GOT3 (cell line): ENCODE measurements at places on chromosomes 1 and 21.

- DNase-seq = no peak
Observed at GRCh38 chr1:207284209-207284897, 37.1 kb upstream of the CD55 start.

- no peak for DNase-seq
Observed at GRCh38 chr1:63408331-63408730, 40.9 kb downstream of the ALG6 start.

- DNase-seq = no peak
Observed at GRCh38 chr21:39384674-39385298, 35.9 kb upstream of the HMGN1 start.

DNA sequence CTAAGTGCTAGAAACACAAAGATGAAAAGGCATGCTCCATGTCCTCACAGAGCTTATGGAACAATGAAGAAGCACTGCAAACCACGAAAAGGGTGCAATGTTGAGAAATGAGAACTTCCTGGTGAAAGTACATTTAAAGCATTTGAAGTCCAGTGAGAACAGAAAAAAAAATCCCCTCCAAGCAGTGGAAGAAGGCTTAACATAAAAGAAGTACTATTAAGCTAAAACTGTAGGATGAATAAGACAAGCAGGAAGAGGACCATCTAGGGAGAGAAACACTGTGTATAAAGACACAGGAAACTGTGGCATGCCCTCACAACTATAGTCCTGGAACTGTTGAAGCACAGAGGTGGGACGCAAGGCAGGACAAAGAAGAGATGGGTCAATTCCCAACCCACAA is 10.0 kb downstream of the TP53BP2 start:
- no peak for DNase-seq

DNA sequence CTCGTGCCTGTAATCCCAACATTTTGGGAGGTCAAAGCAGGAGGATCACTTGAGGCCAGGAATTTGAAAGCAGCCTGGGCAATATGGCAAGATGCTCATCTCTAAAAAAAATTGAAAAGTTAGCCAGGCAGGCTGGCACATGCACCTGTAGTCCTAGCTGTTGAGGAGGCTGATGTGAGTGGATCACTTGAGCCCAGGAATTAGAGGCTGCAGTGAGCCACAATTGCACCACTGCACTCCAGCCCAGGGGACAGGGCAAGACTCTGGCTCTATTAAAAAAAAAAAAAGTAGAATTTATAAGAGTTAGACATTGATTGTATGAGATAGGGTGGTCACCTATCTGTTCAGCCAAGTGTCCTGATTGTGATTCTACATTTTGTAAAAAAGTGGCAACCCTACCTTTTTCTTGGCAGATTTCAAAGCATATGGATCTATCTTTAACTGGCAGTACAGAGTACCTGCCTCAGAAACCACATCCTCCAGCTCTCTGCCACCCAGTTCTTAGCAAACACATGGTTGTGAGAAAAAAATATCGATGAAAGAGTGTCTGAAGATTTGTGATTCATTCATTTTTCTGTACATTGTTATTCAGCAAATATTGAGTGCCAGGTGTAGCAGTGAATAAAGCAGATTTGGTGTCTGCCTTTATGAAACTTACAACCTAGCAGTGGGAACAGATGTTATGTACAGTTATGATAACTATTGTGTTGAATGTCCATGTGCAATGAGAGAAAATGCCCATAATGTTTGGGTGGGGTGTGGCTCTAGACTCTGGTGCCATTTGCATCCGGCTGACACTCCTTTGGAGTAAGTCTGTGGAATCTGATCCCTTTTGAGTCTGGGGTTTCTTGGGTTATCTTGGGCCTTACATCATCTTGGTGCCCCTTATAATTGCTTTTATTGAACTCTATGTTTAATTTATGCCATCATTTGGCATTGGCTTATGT is 82.5 kb downstream of the ST3GAL3 start:
- no peak for DNase-seq

DNA sequence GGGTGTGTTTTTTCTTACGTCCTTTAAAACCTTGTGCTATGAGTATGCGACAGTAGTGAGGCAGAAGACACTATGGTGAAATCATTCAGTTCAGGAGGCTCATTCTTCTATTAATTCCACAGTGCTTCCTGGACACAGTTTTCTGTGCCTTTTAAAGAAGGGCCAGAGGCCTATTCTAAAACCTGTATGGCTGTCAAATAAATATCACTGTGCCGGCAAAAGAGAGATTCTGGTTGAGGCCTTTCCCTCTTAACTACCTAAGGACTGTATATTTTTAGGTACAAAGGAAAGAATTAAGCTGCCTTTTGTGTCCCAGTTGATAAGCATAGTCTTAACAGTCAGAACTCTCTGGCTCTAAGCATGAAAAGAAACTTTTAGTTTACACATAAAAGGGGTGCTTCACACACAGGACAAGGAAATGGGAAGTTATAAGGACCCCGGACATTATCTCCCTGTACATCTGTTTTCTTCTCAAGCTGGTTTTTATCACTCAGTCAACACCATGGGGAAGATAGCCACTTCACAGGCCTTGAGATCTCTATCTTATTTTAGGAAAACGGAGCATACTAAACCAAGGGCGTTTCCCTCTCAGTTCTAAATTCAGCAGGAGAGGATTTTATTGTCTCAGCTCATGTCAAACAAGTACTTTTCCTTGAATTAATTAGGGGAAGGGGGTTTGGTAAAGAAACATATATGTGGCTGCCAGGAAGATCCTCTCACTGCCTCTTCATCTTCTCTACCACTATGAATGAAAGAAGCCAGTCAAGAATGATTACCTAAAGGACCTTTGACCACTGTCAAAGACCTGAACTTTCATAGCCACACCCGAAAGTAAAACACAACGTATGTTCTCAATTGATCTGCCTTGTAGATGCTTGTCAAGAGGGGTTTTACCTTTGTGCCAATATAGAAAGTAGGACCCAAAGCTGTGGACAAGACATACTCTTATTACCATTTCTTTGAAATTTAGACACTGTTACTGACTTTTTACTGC is 71.4 kb upstream of the HSPA13 start:
- DNase-seq = no peak
